ENCODE measurements at places on chromosomes 4 and X.
A peak's percentile ranks its signal among the peaks of the same experiment; 100 is the strongest.

DNA sequence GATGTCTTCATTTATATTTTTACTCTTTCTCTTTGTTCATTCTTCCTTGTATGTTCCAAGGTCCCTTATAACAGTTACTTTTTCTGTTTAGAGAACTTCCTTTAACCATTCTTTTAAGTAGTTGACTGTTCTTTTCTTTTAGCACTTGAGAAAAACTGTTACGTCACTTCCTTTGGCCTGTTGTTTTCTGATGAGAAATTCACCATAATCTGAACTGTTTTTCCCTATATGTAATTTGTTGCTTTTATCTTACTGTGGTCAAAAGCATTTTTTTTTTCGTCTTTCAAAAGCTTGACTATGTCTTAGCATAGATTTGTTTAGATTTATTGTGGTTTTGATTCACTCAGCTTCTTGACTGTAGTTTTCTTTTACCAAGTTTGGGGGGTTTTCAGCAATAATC, 1660.3 kb upstream of the PCDH10 start:
- DNase-seq = no peak

GRCh38 chr4:114926583-114926982, 186.8 kb downstream of the NDST4 start:
- no peak for DNase-seq

DNA sequence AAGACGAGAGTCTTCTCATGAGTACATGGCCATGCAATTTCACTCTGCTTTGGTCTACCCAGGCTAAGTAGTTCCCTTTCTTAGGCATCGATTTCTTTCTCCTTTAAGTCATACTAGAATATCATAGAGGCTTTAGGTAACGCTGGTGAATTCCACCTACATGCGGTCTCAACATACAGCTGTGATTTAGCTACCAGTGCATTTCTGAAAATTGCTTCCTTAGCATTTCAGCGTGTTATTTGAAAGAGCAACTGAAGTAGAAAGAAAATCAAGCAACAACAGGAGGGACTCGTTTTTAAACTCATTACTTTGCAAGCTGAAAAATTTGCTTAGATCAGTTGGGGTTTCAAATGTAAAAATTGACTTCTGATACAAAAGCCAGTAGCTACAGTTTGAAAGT, 48.1 kb upstream of the RASGEF1B start:
- no peak for DNase-seq

GRCh38 chr4:127604949-127605709, 27.6 kb upstream of the INTU start:
- peak; percentile 25 for DNase-seq

DNA sequence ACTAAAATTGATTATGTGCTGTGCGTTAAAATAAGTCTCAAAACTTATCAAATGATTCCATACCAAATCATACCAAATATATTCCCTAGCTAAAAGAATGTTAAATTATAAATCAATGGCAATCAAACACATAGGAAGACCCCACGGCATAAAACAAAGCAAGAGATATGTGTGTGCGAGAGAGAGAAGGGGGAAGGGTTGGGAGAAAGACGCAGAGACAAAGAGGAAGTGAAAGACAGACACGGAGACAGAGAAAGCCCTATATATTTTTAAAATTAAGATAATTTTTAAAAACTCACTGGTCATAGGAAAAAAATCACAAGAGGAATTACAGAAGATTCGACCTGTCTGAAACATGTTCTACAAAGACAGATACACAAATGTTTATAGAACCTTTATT, 371.4 kb downstream of the NLGN4X start:
- DNase-seq = no peak

DNA sequence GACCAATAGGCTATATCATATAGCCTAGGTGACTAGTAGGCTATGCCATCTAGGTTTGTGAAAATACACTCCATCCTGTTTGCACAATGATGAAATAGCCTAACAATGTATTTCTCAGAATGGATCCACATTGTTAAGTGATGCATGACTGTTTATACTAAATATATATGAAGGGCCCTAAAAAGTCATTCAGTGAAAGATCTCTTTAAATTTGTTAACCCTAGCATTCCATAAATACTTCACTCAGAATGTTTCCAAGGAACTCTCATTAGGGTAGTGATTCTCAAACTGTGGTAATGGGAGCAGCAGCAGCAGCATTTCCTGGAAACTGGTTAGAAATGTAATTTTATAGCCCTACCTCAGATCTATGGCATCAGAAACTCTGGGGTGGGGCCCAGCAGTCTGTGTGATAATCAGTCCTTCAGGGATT, 74.9 kb downstream of the PRRG1 start:
- no peak for DNase-seq

GRCh38 chrX:129721870-129722269, 16.9 kb upstream of the XPNPEP2 start:
- DNase-seq = no peak

DNA sequence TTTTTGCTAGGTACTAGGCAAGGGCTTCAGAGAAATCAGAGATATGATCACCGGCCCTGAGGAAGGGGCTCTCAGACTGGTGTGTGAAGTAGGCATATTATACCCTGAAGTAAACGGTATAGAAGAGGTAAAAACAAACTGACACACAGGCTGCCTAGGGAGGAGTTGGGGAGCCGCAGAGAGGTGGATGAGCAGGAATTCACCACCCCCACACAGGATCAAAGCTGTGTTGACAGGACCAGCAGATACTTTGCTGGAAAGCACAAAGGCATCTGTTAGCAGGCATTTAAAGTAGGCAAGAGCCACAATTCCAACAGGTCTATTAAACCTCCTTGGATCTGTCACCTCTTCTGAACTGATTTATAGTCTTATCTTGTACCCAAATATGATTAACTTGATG, 71.8 kb upstream of the GPR34 start:
- DNase-seq = no peak

- DNase-seq = no peak
Observed at GRCh38 chr4:147943159-147943638, 211.3 kb downstream of the ARHGAP10 start.

- DNase-seq = no peak
Observed at GRCh38 chr4:139361301-139361700, 59.0 kb upstream of the NDUFC1 start.

- DNase-seq = no peak
Observed at GRCh38 chr4:106601519-106601918, 232.9 kb upstream of the GIMD1 start.

DNA sequence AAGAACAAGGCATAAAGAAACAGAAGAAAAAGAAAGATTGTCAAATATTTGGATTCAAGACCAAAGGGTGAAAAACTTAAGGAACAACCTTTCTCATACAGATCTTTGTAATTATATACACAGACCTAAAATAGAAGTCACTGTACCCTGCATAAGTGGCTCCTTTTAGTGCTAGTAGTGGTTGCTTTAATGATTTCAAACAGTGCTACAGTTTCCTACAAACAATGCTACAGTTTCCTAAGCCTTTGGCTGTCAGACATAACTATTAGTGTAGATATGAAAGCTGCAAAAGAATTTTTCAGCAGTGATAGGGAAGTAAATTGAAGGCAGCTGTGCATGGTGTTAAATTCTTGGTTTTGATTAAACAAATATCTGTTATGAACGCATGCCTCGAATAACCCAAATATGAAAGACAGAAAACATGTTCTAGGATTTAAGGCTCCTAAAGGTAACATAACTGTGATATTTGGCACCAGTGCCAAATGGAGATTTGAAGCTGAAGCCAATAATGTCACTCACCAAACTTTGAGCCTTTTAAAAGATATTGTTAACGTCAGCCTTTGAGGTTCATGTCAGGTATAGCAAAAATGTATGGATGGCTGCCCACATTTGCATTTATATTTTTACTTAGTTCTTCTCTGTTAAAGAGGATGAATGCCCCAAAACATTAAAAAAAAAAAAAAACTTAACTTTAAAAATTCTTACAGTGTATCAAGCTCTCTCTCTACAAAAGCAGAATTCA, 36.6 kb downstream of the SMARCAD1 start:
- no peak for DNase-seq

DNA sequence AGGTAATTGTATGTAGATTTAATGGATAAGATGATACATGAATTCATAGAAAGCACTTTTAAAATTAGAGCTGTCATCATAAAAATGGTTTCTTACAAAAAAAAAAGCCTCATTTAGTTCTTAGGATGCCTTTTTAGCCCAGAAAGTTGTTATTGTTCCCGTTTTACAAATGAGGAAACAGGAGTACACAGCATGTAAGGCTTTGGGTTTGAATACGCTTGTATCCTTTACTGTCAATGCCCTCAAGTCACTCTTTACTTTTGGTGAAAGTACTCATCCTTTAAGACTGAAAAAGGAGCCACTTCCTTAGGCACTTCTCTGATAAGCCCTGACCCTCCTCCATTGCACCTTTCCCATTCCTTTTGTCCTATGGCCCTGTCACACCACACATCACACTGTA, 4.9 kb downstream of the EREG start:
- DNase-seq = no peak

- DNase-seq = no peak
Observed at GRCh38 chrX:118066867-118067515, 49.6 kb downstream of the KLHL13 start.

DNA sequence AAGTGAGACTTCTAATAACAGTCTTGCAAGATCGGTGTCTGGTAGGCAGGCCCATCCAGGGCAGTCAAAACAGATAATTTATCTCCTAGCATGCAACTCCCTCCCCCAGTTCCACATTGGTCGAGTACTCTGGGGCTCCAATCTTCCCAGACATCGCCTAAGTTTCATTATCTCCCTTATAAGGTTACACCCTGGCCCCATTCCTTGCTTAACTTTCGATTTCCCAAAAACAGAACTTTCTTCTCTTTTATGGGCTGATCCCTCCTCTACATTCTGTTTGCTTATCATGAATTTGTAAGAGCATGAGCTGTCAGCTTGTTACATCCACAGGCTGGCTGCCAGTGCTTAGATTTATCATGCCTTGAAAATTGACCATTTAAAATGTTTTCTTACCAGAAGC, 471.3 kb downstream of the TECRL start:
- no peak for DNase-seq

DNA sequence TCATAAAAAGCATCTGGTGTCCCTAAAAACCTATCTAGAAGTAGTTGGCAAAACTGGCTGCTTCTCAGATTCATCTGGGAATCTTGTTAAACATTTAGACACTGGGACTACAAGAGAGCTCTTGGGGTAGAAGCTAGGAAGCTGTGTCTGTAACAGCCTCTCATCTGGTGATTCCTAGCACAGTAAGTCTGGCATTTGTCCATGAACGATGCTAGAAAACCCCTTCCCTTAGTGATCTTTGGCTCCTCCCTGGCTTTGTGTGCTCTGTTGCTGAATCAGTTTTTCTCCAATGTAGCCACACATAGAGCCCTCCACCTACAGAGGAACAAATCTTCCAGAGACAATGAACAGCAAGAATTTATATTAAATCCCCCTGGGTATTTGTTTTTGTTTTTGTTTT, 951.7 kb upstream of the LCORL start:
- DNase-seq = no peak

GRCh38 chr4:112847045-112847444, 202.4 kb upstream of the ANK2 start:
- no peak for DNase-seq

- DNase-seq = no peak
Observed at GRCh38 chr4:101972791-101973190, 182.3 kb downstream of the BANK1 start.

DNA sequence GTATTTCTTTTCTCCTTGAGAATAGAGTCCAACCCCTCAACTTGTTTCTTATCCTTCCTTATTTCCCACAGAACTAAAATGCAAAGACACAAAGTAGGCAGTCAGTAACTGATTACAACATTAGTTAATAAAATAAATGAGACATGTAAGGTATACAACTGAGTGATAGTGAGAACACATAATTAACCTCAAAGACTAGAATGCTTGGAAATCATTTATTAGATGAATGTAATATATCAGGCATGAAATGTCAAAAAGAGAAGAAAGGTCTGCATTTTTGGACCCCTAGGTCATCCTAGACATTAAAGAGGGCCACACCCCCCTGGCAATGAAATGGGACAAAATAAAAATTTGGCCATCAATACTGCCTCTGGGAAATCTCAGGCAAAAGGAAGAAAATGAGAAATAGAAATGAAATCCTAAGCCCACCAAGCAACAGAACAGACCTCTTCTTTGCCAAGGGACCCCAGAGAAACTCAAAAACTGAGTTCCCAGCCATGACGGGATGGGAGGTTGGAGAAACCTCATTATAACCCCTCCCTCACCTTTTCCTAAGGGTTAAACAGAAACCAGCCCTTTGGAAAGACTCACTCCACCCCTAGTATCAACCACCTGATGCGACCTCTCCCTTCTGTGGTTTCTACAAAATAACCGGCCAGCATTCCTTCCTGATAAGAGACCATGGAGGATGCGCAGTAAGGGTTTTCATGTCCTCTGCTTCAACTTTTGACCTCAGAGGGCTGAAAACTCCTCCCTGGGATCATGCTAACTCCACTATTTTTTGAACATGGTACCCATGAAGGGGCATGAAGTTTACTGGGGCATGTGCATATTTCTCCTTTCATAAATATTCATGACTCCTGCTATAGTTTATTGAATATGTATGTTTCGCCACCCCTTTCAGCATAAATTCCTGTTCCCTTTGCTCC, 90.0 kb upstream of the EXOC1L start:
- no peak for DNase-seq

GRCh38 chr4:152185786-152186550, 349.9 kb downstream of the FBXW7 start:
- no peak for DNase-seq

GRCh38 chr4:102031406-102031805, 240.9 kb downstream of the BANK1 start:
- DNase-seq = no peak

- DNase-seq = no peak
Observed at GRCh38 chr4:134313591-134313990, 112.0 kb upstream of the PABPC4L start.

DNA sequence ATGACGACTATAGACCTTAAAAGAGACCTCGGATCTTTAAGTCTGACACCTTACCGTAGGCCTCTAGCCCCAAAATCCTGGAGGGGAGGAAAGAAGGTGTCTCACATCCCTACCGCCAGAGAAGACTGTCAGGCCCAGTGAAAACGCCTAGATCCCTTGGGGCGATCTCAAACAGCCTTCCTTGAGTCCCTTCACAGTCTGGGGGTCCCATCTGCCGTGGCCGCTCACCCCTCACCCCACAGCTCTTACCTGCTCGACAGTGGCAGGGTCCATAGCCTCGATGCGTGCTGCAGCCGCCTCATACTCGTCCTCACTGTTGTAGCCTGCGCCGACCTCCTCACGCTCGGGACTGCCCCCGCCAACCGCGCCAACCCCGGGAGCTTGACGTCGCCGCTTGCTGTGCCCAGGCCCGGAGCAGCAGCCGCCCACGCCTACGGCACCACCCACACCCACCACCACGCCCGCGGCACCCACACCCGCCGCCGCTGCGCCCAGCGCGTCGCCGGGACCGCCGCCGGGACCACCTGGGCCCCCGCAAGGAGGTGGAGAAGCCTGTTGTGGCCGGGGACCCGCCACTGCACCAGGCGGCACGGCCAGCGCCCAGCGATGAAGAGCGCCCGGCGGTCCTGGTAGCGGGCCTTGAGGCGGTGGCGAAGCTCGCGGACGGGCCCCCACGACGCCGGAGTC, 536 bp downstream of the OTUD5 start:
- no peak for DNase-seq

DNA sequence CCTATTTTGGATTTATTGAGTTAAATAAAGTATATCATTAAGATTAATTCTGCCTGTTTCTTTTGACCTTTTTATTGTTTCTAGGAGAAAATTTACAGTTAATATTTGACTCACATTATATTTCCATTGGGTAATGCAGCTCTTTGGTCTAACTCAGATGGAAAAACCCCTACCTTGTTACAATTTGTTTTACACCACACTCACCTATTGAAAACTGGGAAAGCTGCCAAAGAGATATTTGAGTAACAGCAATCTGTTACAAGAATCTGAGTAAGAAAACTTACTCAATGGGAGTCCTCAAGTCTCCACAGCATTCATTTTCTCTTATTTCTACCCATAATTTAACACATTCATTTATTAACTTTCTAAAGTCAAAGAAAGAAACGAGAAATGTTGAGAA, 108.0 kb upstream of the TLL1 start:
- DNase-seq = no peak
